H54 (cell line): ENCODE measurements at places on chromosomes 3 and 15.

- no peak for DNase-seq
Observed at GRCh38 chr3:118533676-118534075, 501.0 kb downstream of the IGSF11 start.

GRCh38 chr15:63181648-63182047 lies 7.8 kb upstream of the RAB8B start:
- DNase-seq, result no peak

- DNase-seq, result no peak
Observed at GRCh38 chr3:61573441-61573840, 12.1 kb downstream of the PTPRG start.

DNA sequence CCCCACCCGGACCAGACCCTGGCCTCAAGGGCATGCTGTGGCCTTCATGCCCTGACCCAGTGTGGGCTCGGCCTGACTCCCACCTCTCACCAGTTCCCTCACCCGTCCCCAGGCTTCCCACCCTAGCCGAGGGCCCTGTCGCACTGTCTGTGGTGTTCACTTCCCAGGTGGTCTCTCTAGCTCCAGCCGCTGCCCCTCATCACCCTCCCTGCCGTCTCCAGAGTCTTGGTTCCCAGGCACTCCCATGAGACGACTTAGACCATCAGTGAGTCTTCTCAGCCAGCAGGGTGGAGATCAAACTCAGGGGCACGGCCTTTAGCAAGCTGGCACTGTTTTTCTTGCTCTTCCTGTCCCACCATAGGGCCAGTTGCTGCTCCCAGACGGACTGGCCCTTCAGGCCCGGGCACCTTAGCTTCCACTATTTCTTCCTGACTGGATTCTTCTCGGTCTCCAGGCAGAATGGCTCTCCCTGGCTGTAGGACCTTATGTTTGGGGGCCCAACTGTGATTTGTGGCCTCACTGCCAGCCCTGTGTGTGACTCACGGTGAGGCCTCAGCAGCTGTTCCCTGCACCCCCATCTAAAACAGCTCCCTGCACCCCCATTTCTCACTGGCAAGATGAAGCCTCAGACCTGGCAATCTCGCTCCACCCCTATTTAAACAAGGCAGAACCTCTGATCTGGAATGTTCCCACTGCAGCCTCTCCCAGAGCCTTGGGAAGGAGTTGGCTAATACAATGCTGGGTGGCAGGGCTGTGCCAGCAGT lies 9.4 kb upstream of the PCSK6 start:
- no peak for DNase-seq

- DNase-seq, result no peak
Observed at GRCh38 chr15:53412542-53412941, 346.9 kb downstream of the WDR72 start.
